ENCODE measurements at places on chromosomes 7 and 10.

- no peak for DNase-seq
- H3K27ac ChIP-seq = no peak overlapping the region
Measured at GRCh38 chr7:140009735-140010134, 53.0 kb downstream of the PARP12 start.

DNA sequence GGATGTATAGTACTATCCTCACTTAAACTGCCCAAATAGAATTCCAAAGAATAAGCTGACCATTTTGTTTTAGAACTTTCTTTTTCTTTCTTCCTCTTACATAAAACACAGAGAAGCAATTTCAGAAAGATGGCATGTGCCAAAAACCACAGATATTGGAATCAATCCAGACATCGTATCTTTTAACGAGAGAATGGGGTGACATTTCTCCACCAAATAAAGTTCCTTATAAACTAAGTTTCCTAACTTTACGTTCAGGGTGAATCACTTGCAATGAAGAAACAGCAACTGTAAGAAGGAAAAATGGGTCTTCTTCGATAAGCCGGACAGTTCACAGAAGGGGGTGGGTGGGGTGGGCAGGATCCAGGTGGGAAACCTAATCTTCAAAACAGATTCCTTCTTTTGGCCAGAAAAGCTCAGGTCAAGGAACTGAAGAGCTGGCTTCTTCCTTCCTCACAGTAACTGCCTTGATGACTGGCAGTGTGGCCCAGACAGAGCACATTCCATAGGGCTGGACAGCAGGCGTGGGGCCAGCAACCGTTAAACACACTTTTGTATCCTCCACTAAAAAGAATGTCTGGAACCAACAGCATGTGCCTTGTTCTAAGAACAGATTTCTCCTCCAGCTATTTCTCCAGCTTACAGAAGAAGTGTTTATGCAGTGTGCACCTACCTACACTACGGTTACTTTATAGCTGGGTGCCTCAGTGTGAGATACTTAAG is 31.5 kb downstream of the CREB3L2 start:
- H3K4me3 ChIP-seq = no peak overlapping the region
- H3K4me1 ChIP-seq = peaks cover 7% of the 10 kb centered on the region
- H3K27me3 ChIP-seq = no peaks in the 10 kb centered on the region

DNA sequence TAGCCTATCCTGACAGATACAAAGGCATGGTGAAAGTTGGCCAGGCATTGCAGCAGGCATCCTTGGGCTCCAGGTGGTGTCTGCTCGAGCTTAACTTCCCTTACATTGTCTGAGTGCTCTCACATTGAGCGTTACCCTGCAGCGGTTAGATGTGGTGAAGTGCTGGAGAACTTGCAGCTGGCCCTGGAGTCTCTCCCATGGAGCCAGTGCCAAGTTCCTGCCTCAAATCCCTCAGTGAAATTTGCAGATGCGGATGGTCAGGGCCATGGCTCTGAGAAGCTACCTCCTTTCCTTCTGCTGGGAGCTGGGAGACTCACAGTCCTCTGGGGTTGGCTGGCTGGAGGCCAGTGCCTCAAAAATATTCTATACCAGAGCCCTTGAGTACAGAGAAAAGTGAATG is 3.3 kb upstream of the ZNF746 start:
- H3K27ac ChIP-seq = no peak overlapping the region
- H3K36me3 ChIP-seq = no peaks in the 10 kb centered on the region
- no peak overlapping the region for H3K4me3 ChIP-seq
- no peaks in the 10 kb centered on the region for H3K4me1 ChIP-seq
- DNase-seq = no peak
- H3K27me3 ChIP-seq = no peaks in the 10 kb centered on the region

DNA sequence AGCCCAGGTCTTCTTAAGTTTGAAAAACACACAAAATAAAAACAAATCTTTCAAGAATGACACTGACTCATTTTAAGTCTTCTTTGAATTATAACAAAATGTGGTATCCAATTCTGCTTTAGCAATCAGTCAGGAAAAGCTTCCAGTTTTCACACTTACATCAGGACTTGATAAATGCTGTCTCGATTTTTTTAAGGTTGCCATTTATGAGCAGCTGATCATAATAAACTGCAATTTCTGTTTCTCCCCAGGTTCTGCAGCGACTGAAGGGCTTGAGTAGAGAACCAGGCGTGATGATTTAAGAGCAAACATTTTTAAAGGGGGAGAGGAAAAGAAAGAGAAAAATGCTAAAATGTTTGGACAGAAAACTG is 71.1 kb downstream of the FAM107B start:
- no peak overlapping the region for H3K4me3 ChIP-seq
- no peaks in the 10 kb centered on the region for H3K27me3 ChIP-seq
- no peak for DNase-seq
- no peak overlapping the region for H3K27ac ChIP-seq

GRCh38 chr10:7480742-7481367 is 70.0 kb upstream of the SFMBT2 start:
- H3K4me3 ChIP-seq = no peak overlapping the region
- no peaks in the 10 kb centered on the region for H3K4me1 ChIP-seq
- H3K27me3 ChIP-seq = peaks cover 3% of the 10 kb centered on the region
- no peak for DNase-seq

GRCh38 chr10:44168478-44168877 is 216.4 kb downstream of the CXCL12 start:
- no peaks in the 10 kb centered on the region for H3K36me3 ChIP-seq
- no peaks in the 10 kb centered on the region for H3K27me3 ChIP-seq
- H3K27ac ChIP-seq = no peak overlapping the region
- DNase-seq = no peak
- no peaks in the 10 kb centered on the region for H3K4me1 ChIP-seq
- no peak overlapping the region for H3K4me3 ChIP-seq

DNA sequence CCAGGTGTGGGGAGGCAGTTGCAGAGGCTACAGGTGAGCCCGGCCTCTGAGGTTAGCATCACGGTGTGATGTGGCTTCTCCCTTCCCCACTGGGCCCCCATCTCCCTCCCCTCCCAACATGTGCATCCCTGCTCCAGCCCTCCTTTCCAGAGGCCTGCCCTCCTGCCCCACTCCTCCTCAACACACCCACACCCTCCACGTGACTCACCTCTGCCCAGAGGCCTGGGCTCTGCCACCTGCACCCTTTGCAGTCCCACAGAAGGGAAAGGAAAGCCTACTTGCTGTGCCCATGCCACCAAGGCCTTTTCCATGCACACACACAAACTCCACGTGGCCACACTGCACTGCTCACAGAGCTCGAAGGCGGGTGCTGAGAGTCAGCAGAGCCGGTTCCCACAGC is 500.6 kb upstream of the FOXK1 start:
- H3K36me3 ChIP-seq = no peaks in the 10 kb centered on the region
- H3K27ac ChIP-seq = no peak overlapping the region
- no peak for DNase-seq
- no peak overlapping the region for H3K4me3 ChIP-seq

DNA sequence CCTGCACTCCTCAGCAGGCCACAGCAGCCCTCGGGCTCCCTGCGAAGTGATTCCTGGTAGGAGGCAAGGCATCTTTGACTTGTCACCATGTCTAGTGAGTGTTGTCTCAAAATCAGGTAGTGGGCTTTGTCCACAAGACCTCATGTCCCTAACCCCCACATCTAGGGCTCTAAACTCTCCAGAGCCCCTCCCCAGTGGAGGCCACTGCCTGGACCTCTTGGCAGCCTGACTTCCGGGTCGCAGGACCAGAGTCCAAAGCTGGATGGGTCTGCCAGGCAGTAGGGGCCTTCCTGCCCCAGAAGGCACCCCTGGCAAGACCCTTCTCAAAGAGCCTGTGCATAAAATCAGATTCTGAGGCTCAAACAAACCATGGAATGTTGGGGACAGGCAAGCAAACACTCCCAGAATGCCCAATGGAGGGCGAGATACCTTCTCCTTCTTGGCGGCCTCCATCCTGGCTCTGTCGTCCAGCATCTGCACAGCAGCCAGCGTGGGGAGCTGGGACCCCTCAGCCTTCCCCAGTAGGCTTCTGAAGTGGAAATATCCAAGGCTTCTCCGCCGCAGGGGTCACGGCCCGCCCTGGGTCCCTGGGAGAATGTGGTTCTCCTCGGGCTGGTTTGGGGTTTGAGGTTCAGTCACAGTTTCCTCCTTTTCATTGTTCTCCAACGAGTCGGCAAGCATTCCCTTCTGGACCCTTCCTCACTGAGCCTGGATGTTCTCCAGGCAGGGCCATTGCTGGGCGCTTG is 586 bp downstream of the GCK start:
- peaks cover 18% of the 10 kb centered on the region for H3K4me1 ChIP-seq
- H3K36me3 ChIP-seq = no peaks in the 10 kb centered on the region
- no peak overlapping the region for H3K4me3 ChIP-seq
- no peak overlapping the region for H3K27ac ChIP-seq
- no peak for DNase-seq
- H3K27me3 ChIP-seq = no peaks in the 10 kb centered on the region

DNA sequence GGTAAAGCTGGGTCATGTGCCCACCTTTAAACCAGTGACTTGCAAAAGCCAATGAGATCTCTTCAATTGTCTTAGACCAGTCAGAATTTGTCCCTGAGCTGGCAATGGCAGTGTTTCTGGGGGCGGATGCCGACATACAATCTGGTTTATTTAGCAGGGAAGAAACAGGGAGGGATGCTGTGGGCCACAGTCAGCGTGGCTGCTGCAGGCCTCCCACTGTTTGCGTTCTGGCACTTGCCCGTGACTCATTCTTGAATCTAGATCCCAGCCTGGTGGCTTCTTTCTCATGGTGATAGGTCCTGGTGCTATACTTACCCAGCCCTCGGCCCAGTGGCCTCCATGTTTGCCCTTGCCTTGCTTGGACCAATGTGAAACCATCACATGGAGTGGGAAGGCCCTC is 3.1 kb upstream of the CPA1 start:
- no peak overlapping the region for H3K4me3 ChIP-seq
- DNase-seq = no peak
- H3K27ac ChIP-seq = no peak overlapping the region
- no peaks in the 10 kb centered on the region for H3K36me3 ChIP-seq
- peaks cover 10% of the 10 kb centered on the region for H3K4me1 ChIP-seq
- no peaks in the 10 kb centered on the region for H3K27me3 ChIP-seq

DNA sequence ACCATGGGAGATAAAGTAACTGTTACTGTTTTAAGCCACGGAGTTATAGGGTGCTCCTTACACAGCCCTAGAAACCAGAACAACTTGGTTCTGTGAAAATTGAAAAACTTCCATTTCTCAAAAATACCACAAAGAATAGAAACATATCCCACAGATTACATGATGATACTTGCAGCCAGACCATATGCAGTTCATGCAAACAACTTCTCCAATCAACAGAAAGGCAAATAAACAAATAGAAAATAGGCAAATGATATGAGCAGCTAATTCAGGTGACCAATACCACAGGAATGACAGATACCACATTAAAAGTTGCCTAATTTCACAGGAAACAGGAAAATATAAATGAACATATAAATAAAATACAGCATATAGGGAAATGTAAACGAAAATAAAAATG is 297.5 kb downstream of the HTR7 start:
- H3K4me3 ChIP-seq = no peak overlapping the region
- no peaks in the 10 kb centered on the region for H3K27me3 ChIP-seq
- no peak for DNase-seq
- H3K4me1 ChIP-seq = no peaks in the 10 kb centered on the region
- H3K36me3 ChIP-seq = no peaks in the 10 kb centered on the region

- DNase-seq = no peak
- H3K27ac ChIP-seq = no peak overlapping the region
- H3K4me3 ChIP-seq = no peak overlapping the region
- H3K27me3 ChIP-seq = no peaks in the 10 kb centered on the region
Measured at GRCh38 chr10:44198096-44198779, 186.7 kb downstream of the CXCL12 start.

DNA sequence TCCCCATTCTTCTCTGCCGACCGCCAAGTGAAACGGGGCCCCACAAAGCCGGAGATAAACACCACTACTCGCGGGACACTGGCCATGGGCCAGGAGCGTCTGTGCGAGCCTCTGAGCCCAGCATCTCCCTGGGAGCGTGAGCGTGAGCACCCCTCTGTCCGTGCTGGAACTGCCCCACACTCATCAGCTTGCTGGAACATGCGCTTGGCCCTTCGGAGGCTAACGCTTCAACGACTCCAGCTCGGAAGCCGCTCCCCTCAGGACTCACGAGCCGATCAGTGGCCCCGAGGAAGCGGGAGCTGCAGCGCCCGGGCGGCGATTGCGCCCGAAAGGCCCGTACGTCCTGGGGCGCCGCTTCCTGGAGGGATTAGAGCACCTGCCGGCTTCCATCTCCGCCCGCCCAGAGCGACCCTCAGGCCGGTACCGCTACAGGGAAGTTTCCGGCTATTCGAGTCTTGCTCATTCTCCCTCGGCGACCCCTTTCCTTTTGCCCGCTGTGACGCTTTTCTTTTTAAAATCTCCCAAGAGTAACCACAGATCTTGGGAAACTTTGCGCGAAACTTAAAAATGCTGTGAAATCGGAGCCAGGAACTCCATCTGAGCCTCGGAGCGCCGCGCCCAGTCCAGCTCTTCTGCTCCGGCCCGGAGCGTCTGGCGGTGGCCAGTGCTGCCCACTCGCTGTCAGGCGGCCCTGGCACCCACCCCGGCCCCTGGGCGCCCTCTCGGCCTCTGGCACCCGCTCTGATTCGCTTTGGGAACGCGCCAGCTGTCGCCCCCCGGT is 1.0 kb downstream of the TLL2 start:
- no peak for DNase-seq
- H3K36me3 ChIP-seq = no peaks in the 10 kb centered on the region
- H3K4me3 ChIP-seq = peak overlapping the region; percentile 51
- H3K27ac ChIP-seq = no peak overlapping the region
- peaks cover 6% of the 10 kb centered on the region for H3K27me3 ChIP-seq

- no peak overlapping the region for H3K27ac ChIP-seq
- no peak overlapping the region for H3K4me3 ChIP-seq
- DNase-seq = no peak
- peaks cover 14% of the 10 kb centered on the region for H3K27me3 ChIP-seq
Measured at GRCh38 chr7:32217341-32218153, 147.3 kb upstream of the PDE1C start.

DNA sequence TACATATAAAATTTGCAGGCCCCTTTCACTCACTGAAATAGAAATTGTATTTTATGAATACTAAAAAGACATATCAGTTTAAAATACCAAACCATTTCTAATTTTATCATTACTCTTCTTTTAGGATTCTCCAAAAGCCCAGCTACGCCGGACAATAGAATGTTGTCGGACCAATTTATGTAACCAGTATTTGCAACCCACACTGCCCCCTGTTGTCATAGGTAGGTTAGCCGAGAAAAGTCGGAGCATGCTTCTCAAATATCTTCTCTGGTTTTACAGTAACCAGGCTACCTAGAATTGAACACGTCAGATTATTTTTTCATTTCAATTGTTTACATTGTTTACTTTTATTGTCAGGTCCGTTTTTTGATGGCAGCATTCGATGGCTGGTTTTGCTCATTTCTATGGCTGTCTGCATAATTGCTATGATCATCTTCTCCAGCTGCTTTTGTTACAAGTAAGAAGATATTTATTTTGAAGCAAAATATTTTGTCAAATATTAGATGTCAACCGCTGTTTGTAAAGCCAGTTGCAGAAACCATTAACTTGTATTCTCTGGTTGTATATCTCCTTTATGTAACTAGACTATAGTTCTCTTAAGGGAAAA is 57.6 kb downstream of the MMRN2 start:
- no peaks in the 10 kb centered on the region for H3K27me3 ChIP-seq
- no peak overlapping the region for H3K27ac ChIP-seq
- peaks cover 13% of the 10 kb centered on the region for H3K36me3 ChIP-seq
- no peaks in the 10 kb centered on the region for H3K4me1 ChIP-seq
